ENCODE measurements at places on chromosomes 5 and 9. TPM values are rescaled to one million over a fixed set of nuclear protein-coding genes. Genes with fewer than 3 reads are reported as not detected.

BRD3 gene
- total RNA-seq = 7.6 TPM

PHYKPL gene
- 45.9 TPM for total RNA-seq

ZNF462 gene
- 10.9 TPM for total RNA-seq

TAL2 gene
- total RNA-seq = not detected

PCDHA5 gene
- under 0.01 TPM for total RNA-seq

SARDH gene
- total RNA-seq = 0.40 TPM

PCDHB10 gene
- 0.22 TPM for total RNA-seq

FOXI1 gene
- not detected for total RNA-seq

CNTFR gene
- not detected for total RNA-seq

GLRA1 gene
- total RNA-seq = not detected

ADAMTS12 gene
- 0.27 TPM for total RNA-seq

SPDL1 gene
- 60.5 TPM for total RNA-seq

PCDH12 gene
- total RNA-seq = 35.1 TPM

FOXD4L5 gene
- not detected for total RNA-seq

FOXD4L4 gene
- total RNA-seq = 0.29 TPM

C5orf52 gene
- total RNA-seq = not detected

IFNB1 gene
- total RNA-seq = not detected

PCDH1 gene
- total RNA-seq = 194 TPM

Measured in thoracic aorta endothelial cell (primary cell).